ENCODE measurements at places on chromosomes 2 and 18.

GRCh38 chr2:150101947-150102346, 385.5 kb downstream of the RND3 start:
- no peak for DNase-seq

- DNase-seq = no peak
These were observed 249.7 kb upstream of the PXDN start for GRCh38 chr2:1993711-1994682.

DNA sequence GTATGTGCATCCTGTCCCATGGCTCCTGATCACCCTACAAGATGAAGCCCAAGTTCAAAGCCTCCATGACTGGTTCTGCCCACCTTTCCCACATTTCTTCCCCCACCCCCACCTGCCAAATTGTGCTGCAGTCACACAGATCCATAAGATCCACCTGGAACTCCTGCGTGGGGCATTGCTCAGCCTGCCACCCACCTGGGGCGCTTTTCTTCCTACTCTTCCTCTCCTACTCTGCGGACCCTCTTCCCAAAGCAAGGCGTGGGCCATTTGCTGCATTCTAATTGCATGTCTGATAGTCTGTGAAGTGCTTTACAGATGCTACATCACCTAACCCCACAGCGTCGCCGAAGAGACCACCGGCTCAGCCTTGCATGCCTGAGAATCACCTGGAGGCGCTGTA, 402.4 kb upstream of the ID2 start:
- DNase-seq = no peak

- no peak for DNase-seq
These were observed 189.9 kb upstream of the FOSL2 start for GRCh38 chr2:28202719-28203118.

DNA sequence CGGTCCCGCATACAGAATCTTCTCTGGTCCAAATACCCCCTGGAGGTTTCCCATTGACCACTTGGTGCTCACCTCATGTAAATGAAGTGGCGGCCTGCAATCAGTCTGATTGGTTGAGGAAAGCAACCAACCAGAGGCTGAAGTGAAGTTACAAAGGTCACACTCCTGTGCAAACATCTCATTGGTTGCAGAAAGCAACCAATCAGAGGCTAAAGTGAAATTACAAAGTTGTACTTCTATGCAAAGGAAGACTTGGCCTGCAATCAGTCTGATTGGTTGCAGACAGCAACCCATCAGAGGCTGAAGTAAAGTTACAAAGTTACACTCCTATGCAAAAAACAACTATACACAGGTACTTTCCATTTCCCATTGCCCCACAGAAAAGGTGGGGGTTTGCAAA, 2.5 kb upstream of the SP100 start:
- DNase-seq = no peak

DNA sequence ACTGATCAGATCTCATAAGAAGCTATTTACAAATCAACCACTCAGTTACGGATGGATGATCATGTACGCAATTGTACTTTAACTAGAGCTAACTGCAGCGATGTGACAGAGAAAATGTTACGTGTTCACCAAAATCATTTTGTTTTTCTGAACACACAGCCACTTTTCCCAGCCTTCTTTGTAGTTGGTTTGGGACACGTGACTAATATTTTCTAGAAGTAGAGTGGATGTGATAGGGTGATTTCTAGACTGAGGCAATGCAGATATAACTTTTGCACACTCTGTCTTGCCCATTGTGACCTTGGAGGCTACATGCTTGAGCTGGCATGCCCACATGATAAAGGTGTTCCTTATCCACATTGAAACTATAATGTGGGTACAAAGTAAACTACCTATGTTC, 9.9 kb upstream of the SLC9A4 start:
- no peak for DNase-seq

DNA sequence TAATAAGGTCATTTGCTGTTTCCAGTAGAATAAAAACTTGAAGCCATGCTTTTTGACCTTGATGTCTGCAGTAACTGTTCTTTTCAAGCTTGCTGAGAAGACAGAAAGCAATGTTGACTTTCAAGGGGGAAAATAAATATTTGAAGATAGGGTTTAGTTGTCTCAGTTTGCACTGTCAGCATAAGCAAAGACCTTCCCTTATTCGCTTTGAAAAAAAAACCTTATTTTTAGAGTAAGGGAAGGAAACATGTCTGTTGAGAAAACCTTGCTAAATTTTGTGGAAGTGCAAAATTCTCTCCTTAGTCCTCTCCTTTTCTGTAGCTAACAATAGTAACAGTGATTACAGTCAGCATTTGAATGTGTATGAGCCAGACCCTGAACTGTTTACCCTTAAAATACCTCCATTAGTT, 43.1 kb downstream of the MAP4K4 start:
- no peak for DNase-seq

DNA sequence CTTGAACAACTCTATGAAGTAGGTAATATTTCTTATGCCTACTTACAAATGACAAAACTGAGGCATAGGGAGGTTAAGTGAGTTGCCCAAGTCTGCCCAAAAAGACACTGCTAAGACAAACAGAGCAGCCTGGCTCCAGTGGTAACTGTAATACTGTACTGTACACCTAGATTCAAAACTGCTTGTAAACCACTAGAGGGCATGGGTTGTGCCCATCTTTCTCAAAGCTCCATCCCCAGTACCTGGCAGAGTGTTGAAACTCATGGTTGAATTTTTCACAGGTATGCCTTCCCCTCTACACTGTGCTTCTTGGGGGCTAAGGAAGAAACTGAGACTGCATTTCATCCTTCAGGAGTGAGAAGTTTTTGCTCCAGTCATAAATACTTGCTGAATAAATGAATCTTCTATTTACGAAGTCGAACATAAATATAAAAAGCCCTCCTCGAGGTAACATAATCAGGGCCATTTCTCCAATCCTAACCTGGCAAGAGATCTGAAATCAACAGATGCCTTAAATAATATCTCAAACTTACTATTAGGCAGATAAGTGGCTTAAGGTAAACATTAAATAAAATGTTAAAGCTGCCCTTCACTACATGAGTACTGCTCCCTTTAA, 2.0 kb downstream of the PPP4R1 start:
- peak; percentile 23 for DNase-seq

GRCh38 chr2:180621941-180622918, 358.2 kb upstream of the UBE2E3 start:
- DNase-seq = peak; percentile 22

- no peak for DNase-seq
These were observed 180.1 kb upstream of the APCDD1 start for GRCh38 chr18:10274301-10274700.

DNA sequence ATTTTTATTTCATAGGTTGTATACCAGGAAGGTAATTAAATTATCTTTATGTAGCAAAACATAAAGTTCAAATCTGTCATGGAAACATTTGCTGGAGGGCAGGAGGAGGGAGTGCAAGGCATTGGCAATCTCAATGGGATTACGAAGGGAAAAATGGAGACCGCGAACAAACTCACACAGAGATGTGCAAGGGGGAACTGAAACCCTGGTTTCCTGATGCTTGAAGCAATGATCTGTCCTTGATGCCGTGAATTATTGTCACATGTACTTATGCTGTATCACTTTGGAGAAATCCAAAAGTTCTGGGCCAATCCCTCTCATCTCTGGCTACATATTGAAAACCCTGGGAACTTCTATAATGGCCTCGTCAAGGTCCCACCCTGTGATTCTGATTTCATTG, 65.0 kb upstream of the MFF start:
- DNase-seq = no peak

DNA sequence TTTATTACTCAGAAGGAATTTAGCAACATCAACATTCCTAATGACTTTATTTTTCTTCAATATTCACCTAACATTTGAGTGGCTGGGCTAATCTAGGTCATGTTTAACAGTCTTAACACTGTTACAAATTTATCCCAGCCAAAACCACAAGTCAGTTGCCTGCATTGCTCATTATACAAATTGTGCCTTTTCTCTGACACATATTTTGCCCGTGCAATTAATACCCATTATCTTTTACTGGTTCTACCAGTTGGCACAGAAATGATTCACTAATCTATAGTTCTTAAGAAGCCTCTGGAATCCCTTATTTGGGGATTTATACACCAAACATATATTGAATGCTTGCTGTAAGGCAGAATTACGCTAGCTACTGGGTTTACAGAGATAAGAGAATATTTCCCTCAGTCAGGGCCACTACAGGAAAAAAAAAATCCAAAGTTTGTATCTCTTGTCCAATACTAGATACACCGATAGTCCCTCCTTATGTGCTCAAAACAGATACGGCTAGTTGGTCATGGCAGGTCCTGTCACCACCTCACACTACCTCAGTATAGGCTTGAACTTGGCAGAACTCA, 46.3 kb downstream of the ZCCHC2 start:
- no peak for DNase-seq

DNA sequence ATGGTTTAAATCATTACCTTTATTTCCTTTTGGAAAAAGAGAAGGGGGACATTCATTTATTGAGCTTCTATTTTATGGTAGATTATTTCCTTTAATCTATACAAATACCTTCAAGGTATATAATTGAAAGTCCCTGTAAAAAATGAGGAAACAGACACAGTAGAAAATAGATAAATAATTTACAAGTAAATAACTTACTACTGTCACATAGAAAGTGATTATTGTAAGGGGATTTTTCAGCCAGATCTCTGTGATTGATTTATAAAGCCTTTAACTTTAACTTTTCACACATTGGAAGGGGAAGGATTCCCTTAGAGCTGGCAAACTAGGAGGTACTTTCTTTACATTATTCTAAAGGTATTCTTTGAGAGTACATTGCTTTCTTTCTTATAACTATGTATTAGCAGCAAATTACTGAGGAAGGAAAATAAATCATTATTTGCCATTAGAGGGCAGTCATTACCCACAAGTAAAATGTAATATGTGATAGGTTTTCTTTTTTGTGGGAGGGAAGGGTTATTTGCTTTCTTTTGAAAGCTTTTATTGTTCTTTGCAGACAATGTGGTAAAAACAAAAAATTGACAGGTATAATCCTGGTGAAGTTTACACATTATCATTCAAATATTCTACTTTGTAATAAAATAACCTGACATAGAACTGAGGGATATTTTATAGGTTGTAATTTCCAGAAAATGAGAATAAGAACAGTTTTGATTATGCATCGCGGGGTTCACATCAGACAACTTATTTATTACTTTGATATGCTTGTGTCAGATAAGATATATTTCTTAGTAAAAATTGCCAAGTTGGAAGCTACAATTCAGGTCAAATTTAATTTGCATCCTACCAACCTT, 24.8 kb upstream of the RPE start:
- DNase-seq = no peak

DNA sequence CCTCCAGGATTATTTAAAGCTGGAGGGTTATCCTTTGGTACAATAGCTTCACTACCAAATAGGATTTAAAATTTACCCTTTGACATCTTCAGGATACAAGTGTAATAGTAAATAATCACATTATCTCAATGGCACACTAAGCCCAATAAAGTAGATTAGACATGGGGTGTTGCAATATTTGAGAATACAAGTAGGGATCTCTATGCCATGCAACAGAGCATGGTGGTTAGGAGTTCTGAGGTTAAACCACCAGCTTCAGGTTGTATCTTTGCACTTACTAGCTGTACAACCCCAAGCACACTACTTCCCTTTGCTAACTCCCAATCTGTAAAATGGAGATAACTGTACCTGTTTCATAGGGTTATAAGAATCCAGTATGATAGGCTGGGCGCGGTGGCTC, 6.2 kb downstream of the MBD2 start:
- no peak for DNase-seq

- no peak for DNase-seq
These were observed 10.4 kb downstream of the STON1 start for GRCh38 chr2:48540237-48540935.

DNA sequence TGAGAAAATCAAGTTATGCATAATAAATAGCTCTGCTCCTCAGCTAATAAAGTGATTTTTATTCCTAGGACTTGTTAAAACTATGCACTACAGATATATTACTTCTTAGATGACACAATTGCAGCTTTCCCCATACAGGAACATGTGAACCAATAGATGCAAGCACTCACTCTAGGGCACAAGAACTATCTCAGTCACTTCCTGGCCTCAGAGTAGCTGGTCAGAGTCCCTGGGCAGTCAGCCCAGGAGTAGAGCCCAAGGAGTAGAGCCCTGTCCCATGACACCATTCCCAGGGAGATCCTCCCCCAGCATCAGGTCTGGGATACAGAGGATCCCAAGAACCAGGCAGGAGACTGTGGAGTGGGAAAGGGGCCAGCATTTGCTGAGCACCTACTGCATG, 2.7 kb downstream of the TNS1 start:
- no peak for DNase-seq

DNA sequence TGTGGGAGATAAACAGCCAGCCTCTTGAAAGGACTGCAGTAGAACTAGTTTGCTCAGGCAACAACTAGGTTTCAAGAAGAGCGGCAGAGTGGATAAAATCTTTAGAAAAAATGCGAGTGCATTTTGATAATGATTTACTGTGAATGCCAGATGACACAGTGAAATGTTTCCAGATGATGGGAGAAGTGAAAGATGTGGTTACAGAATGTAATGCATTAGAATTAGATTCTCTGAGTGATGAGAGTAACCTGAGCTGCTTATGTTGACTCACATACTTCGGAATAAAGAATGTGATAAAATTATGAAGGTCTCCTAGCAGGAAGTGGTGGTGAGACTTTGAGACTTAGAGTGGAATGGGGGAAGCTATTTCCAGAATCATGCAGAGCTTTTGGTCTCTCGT, 184.3 kb downstream of the GULP1 start:
- no peak for DNase-seq

DNA sequence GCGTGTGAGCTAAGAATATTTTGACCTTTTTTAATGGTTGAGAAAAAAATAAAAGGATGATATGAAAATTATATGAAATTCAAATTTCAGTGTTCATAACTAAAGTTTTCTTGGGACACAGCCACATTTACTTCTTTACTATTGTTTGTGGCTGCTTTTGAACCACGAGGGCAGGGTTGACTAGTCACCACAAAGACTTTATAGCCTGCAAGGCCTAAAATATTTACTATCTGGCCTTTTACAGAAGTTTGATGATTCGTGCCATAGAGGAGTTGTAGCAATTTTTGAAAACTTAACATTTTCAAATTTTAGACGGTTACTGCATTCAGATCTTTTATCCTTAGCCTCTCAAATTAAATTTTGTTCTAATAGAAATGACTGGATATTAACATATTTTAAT, 69.9 kb downstream of the LIMS1 start:
- no peak for DNase-seq

- no peak for DNase-seq
These were observed 26.3 kb downstream of the PLEKHA3 start for GRCh38 chr2:178506524-178506923.

- no peak for DNase-seq
These were observed 16.4 kb upstream of the IL1RL1 start for GRCh38 chr2:102294802-102295489.

- DNase-seq = no peak
These were observed 85.5 kb downstream of the MALT1 start for GRCh38 chr18:58756596-58757240.
